ENCODE measurements at places on chromosomes 5 and 9. TPM values are rescaled to one million over a fixed set of nuclear protein-coding genes. Genes with fewer than 3 reads are reported as not detected.

GRCh38 chr9:122091682-122092592 is 1.2 kb downstream of the TTLL11 start:
- no peak for DNase-seq

GRCh38 chr9:71766663-71767062 is 1.6 kb downstream of the CEMIP2 start:
- DNase-seq, result no peak

DNA sequence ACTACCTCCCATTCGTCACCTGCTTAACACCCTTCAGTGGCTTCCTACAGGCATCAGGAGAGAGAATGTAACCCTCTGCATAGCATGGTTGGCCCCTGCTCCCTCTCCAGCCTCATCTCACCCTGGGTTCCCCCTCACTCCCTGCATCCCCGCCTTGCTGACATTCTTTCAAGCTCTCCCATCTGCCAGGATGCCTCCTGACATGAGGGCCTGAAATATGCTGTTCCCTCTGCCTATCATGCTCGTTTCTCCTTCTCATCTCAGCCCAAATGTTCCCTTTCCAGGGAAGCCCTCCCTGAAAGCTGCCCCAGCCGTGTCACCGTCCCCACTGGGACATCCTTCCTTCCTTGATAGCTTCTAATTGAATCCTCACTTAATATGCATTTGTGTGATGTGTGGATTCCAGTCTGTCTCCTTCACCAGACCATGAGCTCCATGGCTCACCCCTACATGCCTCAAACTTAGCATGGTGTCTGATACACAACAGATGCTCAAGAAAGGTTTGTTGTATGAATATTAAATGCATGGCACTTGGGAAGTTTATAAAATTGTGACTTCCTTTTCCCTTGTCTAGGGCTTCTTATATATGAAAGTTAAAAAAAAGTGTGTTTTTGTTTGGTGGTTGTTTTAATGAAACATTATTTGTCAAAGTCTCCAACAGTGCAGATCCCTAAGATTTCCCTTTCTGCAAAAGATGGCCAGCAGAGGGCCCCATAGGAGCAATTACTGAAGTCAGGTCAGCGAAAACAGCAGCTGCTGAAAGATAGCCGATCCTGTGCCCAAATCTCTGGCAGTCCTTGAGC is 7.3 kb upstream of the C5orf58 start:
- DNase-seq, result peak; percentile 74

Gene TEX48
- polyA plus RNA-seq, result not detected

Gene REEP2
- 8.0 TPM for polyA plus RNA-seq

All from ovary (tissue), 10 donors.